Stimulated activated CD4-positive, alpha-beta T cell treated with anti-CD3 and anti-CD28 coated beads, TNF-alpha, amount 100 ng/mL, for 1 hour (primary cell): ENCODE measurements at places on chromosomes 1 and 21.

DNA sequence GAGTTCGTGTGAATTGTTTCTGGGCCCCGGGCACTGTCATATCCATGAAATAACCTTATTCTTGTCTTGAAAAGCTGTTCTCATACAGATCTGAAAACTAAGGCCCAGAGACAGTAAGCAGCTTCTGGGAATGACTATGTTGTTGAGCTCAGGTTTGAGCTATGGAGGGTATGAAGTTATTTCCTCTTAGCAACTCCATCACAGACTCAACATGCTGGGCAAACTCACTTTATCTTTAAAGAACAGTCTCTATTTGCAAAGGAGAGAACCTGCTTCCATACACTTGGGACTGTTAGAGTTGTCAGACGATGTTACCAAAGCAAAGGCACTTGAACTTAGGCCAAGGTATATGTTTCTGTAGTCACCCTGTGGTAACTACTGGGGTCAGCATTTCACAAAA, 90.0 kb downstream of the GPR88 start:
- no peak for DNase-seq

DNA sequence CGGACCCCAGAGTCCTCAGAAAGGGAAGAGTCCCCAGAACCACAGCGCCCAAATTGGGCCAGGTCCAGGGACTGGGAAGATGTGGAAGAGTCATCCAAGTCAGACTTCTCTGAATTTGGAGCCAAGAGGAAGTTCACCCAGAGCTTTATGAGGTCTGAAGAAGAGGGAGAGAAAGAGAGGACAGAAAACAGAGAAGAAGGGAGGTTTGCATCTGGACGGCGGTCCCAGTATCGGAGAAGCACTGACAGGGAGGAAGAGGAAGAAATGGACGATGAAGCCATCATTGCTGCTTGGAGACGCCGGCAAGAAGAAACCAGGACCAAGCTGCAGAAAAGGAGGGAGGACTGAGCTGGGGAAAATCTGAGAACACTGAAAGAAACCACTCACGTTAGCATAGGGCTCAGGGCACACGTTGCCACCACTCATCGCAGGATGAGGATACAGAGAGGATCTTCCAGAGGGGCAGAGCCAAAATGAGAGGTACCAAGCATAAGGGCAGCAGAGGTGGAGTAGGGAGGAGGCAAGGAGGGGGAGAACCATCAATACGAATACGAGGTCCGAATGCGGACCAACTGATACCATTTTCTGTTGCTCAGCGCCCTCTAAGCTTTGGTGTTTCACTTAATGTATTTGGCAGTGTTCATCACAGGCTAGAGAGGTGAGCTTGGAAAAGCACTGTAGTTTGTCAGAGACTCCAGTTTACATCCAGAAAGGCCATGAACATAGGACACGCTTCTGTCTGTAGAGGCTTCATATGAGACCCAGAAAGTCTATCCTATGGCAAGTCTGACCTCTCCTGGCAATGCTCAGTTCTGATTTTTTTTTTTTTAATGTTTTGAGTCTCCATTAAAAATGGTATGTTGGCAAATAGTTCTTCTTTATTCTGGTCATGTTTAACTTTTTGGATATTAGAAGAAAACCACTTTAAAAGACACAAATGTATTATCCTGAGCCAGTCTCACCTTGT, 34.7 kb downstream of the STYXL2 start:
- no peak for DNase-seq

- DNase-seq = no peak
Observed at GRCh38 chr1:208175508-208175895, 68.7 kb downstream of the PLXNA2 start.

GRCh38 chr1:59079434-59080140, 217.3 kb upstream of the FGGY start:
- no peak for DNase-seq

DNA sequence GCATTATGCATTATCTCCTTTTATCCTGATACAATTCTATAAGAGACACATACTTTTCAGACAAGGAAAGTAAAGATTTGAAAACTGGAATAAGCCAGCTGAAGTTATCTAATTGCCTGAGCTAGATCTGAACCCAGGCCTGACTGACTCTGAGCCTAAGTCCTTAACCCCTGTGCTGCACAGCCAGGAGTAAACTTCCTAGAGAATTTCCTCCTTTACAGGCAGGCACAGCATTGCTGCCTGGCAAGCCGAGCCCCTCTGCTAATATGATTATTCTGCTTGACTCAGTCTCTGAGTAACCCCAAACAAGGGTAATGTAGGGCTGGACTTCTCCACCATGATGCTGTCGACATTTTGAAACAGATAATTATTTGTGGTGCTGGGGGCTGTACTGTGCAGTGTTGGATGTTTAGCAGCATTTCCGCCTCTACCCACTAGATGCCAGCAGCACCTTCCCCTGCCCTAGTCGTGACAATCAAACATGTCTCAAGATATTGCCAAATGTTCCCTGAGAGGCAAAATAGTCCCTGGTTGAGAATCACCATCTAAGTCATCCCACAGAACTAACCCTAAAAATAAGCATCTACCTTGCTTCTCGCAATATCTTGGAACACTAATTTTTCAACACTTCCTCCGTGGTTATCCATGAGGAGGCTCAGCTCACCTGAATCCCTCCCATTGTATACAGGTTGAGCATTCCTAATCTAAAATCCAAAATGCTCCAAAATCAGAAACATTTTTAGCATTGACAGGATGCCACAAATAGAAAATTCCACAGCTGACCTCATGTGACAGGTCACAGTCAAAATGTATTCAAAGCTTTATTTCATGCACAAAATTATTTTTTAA, 18.5 kb downstream of the CAMK1G start:
- DNase-seq = no peak

- DNase-seq = no peak
Observed at GRCh38 chr1:234277161-234277868, 95.9 kb upstream of the COA6 start.

DNA sequence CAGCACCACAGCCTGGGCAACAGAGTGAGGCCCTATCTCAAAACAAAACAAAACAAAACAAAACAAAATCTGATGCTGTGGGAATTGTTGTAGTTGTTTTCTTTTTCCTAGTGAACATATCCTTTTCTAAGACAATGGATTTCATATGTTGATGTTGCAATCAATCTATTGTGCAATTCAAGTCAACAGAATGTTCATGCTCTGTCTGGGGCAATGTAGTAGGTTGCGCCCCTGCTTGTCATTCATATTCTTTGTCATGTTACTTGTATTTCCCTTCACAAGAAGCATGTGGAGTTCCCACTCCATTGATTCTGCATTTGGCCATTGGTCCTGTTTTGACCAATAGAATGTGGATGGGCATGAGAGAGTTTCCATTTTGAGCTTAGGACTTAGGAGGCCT, 223.9 kb downstream of the DUSP10 start:
- DNase-seq = no peak

- DNase-seq = no peak
Observed at GRCh38 chr1:85374160-85374559, 90.8 kb downstream of the DDAH1 start.

DNA sequence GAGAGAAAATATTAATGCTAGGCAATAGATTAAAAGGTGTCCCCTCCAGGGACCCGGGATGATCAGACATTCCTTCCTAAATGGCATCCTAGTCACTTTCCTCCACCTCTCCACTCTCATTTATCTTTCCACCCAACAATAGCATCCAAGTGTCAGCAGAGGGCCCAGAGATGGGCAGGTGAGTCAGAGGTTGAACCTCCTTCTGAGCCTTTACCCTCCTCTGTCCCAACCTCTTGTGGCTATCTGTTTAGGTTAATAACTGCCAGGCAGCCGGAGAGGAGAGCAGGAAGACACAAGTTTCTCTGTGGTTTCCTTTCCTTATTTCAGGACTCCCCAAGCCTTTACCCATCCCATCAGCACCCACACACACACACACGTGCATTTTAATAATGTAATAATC, 4.1 kb downstream of the GJA5 start:
- no peak for DNase-seq

DNA sequence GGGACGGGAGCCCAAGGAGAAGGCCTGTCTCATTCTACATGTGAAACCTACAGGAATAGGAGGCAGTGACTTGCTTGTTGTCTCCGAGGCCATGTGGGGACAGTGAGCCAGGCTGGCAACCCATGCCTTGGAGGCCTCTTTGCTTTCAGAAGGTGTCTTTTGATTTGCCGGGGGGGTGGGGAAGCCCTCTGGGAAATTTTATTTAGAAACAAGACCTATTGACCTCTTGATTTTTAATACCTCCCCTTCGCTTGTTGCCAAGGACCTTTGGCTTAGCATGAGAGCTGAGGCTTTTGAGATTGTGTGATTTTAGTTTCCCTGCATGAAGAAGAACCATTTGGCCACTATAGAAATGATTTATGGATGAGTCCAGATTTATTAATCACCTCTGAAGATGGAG, 4.1 kb downstream of the ARMH1 start:
- DNase-seq = no peak

- no peak for DNase-seq
Observed at GRCh38 chr1:8871965-8872399, 6.5 kb downstream of the ENO1 start.

GRCh38 chr1:11320153-11320936, 47.3 kb downstream of the UBIAD1 start:
- DNase-seq = no peak

DNA sequence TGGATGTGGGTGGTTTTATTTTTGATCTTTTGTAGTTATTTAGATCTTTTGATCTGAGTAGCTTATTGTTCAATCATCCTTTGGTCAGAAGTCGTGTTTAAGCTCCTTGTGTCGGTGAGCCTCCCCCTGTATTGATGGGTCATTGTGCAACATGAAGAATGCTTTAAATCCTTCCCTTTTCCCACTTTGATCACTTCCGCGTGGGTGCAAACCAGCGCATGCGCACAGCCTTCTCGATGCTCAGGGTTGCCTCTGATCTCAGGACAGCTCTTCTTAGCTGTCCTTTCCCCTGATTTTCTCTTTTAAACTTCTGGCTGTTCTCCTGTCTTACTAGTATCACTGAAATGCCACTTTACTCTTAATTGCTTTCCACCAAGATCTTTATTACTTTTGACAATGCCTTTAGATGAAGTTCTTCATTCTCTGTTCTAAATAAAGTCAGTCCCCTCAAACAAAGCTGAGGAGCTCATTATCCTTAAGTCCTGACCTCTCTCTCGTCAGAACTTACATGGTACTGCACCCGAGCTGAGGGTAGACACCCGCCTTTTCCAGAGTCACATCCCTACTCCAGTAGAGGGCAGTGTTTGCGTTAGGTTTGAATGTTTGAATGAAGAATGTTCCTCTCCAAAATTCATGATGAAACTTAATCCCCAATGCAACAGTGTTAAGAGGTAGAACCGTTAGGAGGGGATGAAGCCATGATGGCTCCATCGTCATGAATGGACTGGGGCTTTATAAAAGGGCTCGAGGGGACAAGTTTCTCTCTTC, 547.9 kb upstream of the TMPRSS15 start:
- DNase-seq = no peak

DNA sequence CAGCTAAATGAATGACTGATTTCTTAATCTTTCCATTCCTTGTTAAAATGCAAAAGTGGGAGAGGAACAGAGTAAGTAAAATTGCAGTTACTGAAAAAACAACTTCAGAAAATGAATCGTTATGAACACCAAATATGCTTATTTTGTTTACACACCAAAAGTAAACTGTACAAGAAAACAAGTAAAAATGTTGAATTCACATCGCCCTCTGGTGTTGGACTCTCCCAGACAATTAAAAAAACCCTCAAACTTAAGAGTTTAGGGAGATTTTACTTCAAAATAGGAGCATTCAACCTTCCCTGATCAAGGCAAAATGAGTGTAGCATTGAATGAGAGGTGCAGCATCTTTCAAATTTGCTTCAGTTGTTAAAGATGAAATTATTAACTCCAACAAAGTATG, 19.4 kb upstream of the ESRRG start:
- DNase-seq = no peak

DNA sequence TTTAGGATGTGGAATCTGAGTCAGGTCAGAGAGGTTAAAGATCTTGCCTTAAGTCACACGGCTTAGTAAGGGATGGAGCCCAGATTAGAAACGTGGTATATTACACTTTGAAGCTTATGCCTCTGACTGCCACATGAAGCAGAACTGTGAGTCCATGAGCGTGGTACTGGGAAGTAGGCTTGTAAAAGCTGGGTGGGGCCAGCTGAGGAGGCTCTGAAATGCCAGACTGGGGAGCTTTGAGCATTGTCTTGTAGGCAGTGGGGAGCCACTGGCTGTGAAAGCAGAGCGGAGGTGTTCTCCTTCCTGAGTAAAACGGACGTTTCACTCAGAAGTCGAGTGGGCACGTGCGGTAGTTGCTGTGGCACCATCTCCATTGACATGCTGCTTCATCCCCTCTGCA, 72.6 kb upstream of the USP24 start:
- DNase-seq = no peak

GRCh38 chr1:59730302-59730701, 84.4 kb upstream of the HOOK1 start:
- DNase-seq = no peak

DNA sequence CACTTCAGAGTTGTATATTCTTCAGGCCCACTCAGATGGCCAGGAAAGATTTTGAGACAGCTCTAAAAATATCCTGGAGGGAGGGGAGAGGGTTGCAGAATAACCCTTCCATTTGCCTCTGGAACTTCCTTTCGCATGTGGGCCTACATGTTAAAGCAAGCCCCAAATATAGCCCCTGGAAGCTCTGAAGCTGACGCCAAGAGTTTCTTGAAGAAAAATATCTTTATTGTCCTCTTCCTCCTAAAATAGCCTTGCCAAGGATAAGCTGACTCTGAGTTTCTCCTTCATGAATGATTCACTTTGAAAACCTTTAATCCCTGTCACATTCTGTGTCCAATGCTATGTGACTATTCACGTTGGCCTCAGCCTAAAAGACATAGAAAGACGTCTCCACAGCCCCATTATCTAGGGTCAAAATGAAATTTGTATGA, 6.4 kb downstream of the C1orf116 start:
- DNase-seq = no peak

- DNase-seq = no peak
Observed at GRCh38 chr21:31351438-31351837, 7.4 kb upstream of the TIAM1 start.

DNA sequence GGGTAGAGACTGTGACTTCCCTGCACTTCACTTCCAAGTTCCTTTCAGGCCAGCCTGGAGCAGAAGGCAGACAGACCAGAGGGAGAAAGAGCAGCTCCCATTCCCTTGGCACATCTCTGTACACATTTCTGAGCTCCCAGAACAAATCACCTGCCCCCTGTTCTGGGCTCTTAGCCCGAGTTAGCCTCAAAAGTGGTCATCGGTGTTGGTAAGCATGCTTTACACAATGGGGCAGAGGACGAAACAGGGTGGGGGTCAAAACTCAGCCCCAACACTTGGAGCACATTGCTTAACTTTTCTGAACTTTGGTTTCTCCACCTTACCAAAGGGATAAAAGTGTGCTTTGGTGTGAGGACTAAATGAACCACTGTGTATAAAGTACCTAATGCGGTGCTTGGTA, 98.7 kb downstream of the DAB1 start:
- no peak for DNase-seq

DNA sequence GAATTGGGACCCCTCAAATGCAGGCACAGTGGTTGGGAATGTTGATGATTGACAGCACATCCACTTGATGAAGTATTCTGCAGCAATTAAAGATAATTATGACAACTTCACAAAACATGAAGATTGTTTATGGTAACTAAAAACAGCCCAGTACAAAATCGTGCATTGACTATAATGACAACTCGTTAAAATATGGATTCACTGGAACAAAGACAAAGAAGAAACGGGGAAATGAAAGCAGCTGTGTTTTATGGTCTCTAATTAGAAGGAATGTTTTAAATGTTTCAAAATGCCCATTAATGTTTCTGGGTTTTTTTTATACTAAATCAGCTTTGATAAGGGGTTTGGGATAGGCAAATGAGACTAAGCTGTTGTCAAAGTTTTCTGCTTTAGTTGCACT, 36.1 kb downstream of the NIPAL3 start:
- no peak for DNase-seq
